ENCODE measurements at places on chromosomes 4 and X. TPM values are rescaled to one million over a fixed set of nuclear protein-coding genes. Genes with fewer than 3 reads are reported as not detected.

- H3K4me1 ChIP-seq = no peaks in the 10 kb centered on the region
- no peaks in the 10 kb centered on the region for H3K36me3 ChIP-seq
- no peaks in the 10 kb centered on the region for H3K27me3 ChIP-seq
- H3K27ac ChIP-seq = no peak overlapping the region
- DNase-seq = no peak
- no peak overlapping the region for H3K4me3 ChIP-seq
Observed at GRCh38 chr4:48065587-48066052, 49.0 kb downstream of the NIPAL1 start.

The SCD5 gene
- total RNA-seq = 9.7 TPM

DNA sequence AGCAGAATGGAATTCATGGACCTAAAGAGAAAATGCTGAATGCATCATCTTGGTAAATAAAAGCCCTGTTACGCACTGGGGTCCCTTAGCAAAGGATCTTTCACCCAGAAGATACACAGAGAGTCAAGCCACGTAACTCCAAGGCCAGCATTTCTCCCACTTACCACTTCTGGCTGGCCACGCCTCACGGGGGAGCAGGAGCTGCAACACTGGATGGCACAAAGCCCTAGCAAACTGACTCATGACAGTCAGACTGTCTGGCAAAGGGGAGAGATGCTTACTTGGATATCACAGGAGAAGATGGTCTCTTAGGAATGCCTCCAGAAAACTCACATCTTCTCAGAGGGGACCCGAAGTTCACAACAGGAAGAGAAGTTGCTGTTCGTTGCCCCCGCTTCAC lies 51.4 kb upstream of the BCLAF3 start:
- H3K4me1 ChIP-seq = no peaks in the 10 kb centered on the region
- no peak overlapping the region for H3K27ac ChIP-seq
- DNase-seq = no peak
- no peak overlapping the region for H3K4me3 ChIP-seq
- no peaks in the 10 kb centered on the region for H3K36me3 ChIP-seq

The IL13RA2 gene
- 0.44 TPM for total RNA-seq

The ADGRG4 gene
- total RNA-seq = not detected

The C4orf17 gene
- not detected for total RNA-seq

DNA sequence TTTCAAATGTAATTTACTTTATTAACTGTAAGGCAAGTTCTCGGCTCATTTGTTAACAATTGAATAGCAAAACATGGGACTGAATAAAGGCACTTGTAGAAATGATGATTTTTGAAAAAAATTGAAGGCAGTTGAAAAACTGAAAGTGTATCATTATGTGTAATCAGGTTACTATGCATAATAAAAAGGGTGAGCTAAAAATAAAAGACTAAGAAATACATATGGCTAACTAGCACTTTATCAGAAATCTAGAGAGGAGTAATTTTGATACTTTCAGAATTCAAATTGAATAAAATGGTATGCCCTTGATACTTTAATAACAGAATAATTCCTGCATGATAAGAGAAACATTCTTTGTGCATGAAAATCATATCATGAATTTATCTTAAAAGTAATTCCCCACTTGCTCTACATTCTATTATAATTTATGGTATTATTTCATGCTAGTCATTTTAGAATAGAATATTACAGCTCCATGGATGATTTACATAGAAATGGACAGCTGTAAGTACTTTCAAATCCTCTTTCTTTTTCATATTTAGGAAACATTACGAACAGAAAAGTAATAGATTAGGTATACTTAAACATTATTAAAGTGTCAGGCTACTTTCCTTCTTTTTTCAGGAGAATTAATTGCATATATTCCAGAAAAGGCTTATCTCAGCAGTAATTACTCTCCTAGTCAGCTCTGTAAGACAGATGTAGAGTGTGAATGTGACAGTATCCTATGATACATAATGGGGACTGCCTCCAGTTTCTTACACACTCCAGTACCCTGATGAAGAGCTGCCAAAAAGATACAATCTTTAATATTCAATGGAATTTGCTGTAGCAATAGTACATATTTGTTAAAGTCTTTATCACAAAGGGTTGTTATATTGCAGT lies 697.3 kb downstream of the CCSER1 start:
- no peaks in the 10 kb centered on the region for H3K36me3 ChIP-seq
- no peak overlapping the region for H3K4me3 ChIP-seq
- H3K27ac ChIP-seq = no peak overlapping the region
- no peaks in the 10 kb centered on the region for H3K27me3 ChIP-seq
- H3K4me1 ChIP-seq = no peaks in the 10 kb centered on the region

All from right atrium auricular region (tissue), 2 donors.